Spinal cord (tissue), 10 donors: ENCODE measurements at places on chromosomes 5 and 9.

GRCh38 chr9:114774524-114774923, 31.3 kb downstream of the TNFSF15 start:
- no peak for DNase-seq

- DNase-seq = no peak
Observed at GRCh38 chr5:138128334-138128733, 10.9 kb downstream of the NME5 start.

DNA sequence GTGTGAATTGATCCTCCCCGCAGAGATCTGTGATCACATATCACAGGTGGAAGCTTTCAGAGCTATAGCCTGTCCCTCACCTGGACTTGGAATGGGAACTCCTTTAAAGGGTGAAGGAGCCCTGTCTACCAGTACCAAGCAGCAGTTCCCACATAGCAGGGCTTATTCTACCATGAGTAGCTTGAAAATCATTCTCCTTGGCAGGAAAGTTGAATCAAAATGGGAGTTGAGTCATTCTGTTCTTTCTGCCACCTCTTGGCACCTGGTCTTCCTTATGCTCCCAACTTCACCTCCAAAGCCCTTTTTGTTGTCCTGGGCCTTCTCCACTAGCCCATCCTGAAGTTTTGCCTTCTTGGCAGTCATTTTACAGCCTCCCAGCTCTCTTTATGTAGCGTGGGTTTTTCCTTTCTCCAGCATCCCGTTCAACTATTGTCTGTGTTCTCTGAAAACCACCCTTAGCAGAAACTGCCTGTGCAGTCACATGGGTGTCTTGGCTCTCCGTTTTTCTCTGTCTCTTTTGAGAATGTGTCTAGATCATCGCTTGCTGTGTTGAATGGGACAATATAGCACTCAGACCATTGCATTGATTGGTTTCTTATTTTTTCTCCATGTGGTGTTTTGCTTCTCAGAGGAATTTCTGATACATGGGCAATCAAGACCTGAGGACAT, 222.2 kb downstream of the AOPEP start:
- DNase-seq = no peak

DNA sequence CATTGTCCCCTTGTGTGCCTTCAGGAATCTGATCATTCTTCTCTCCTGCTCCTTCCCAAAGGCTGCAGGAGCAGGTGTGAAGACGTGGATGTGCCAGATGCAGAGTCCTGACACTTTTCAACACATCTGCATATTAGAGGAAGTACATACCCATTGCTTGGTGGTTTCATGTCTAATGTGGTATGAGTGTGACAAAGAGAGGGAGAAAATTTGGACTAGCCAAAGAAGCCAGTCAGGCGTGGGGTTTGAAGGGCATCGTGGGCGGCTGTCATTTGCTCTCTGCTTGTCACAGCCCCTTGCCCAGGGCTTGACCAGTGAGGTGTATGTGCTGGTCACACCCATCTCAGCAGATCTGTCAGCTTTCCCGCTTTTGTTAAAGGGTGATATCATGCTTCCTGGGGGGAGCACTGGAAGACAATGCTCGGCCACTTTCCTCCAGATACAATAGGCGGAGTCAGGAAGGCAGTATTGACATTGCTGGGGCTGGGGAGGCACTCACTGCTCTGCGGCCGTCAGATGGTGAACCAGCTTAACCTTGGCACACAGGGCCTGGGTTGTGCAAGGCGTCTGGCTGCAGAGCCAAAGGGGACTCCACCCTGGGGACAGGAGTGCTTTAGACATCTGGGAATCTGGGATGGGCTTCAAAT, 8.6 kb downstream of the TEK start:
- DNase-seq = no peak

GRCh38 chr9:77752554-77752953, 104.4 kb upstream of the GNA14 start:
- DNase-seq = no peak

GRCh38 chr9:19470981-19471650, 62.3 kb downstream of the ACER2 start:
- DNase-seq = no peak

DNA sequence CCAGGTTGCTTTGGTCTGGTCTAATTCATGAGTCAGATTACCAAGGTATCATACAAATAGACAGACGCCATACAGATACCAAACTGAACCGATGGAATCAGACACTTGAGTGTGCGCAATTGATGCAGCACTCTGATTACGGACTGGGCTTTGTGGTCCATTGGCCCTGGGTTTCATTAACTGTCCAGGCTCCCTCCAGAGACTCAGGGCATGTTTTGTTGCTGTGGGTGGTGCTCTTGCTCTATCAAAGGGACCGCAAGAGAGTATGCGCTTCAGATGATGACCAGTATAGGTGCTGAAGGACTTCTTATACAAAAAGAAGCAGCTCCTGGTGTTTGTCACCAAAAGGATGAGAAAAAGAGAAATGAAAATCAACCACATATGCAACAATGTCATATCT, 36.9 kb upstream of the ANKRD55 start:
- DNase-seq = peak; percentile 40

DNA sequence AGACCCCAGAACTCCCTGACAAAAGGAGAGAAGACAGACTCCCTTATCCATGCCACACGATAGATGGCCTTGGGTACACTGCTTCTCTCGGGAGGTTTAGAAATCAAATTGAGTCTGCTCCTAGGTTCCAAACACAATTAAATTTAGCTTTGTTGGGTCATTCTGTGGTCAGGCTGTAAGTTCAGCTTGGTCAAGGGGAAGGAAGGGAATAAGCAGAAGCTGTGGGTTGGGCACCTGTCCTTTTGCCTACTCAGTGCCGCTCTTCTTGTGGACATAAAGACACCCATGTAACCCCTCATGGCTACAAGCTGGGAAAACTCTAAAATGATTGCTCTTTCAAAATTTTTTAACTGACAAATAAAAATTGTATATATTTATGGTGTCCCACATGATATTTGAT, 19.1 kb upstream of the AK3 start:
- no peak for DNase-seq

DNA sequence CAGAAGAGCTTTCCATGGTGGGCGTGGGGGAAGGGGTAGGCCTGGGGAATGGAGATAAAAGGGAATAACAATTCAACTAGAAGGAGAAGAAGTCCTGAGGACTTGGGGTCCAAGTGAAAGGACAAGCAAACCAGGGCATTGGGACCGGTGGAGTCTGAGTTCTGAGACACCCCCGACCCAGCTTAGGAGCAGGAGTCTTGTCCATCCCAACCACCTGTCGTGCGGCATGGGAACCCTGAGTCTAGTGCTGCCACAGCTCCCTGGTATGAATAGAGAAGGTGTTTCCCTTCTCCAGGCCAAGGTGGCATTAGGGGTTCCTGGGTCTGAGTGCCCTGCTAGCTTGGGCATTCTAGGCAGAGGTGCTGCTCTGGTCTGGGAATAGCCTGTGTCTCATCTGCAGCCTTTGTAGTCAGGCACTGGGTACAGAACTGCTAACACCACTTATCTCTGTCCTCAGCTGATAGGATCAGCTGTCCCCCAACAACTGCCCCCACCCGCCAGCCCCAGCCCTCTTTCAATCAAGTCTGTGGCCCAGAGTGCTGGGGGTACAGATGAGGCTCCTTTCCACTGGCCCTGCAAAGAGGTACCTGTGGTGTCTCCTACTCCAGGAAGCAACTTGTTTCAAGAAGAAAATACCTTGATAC, 9.9 kb downstream of the HNRNPAB start:
- DNase-seq = no peak

DNA sequence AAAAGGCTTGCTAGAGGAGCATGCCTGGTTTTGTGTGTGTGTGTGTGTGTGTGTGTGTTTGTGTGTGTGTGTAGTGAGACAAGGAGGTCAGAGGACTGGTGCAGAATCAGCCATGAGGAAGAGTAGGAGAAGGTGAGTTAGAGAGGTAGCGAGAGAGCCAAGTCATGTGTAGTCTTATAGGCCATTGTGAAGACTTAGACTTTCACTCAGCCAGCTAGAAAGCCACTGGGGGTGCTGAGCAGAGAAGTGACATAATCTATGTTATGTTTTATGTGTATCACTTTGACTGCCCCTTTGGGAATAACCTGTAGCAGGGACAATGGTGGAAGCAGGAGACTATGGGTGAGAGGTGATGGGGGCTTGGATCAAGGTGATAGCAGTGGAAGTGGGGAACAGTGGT, 180.5 kb upstream of the CLINT1 start:
- DNase-seq = no peak

GRCh38 chr9:138010861-138011260, 133.3 kb downstream of the CACNA1B start:
- DNase-seq = no peak

- DNase-seq = no peak
Observed at GRCh38 chr5:124919076-124919475, 172.6 kb upstream of the ZNF608 start.

DNA sequence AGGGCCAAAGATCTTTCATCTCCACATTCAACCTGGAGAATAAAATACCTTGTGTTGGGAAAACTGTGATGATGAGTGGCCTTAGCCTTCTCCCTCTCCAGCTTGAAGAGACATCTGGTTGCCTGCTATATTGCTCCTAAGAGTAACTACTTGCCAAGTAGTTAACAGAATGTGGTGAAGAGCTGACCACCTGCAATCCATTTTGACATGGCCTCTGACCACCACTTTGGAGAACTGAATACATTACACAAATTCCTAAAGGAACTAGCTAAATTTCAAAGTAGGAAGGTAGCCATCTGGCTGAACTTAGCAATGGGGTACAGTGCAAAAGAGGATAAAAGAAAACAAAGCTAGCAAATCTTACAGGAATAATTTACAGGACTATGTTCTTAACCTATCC, 7.2 kb downstream of the TBCA start:
- DNase-seq = no peak

DNA sequence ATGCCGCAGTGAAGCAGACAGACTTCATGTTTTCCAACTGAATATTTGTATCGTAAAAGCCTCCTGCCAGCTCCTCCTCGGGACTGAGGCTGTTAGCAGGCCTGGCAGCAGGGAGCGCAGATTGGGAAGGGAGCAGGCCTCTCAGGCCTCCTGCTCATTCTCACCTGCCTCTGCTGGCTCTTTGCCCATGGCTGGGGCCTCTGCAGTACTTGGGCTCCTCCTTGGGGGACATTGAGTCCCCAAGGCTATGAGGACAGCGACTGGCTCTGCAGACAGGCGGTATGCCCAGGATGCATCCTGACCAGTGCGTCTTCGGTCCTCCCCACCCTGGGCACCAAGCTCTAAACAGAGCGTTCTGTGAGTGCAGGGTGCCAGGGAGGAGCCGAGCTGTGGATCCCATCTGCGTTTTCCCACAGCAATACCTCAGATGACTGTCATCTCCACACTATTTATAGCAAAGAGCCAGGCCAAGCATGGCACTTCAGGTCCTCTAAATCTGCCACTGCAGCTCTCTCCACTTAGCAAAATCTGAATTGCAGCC, 38.7 kb downstream of the TSTD2 start:
- DNase-seq = no peak

- DNase-seq = no peak
Observed at GRCh38 chr5:84411832-84412605, 27.3 kb upstream of the EDIL3 start.

- no peak for DNase-seq
Observed at GRCh38 chr5:178699681-178700253, 30.7 kb downstream of the ZNF354A start.

DNA sequence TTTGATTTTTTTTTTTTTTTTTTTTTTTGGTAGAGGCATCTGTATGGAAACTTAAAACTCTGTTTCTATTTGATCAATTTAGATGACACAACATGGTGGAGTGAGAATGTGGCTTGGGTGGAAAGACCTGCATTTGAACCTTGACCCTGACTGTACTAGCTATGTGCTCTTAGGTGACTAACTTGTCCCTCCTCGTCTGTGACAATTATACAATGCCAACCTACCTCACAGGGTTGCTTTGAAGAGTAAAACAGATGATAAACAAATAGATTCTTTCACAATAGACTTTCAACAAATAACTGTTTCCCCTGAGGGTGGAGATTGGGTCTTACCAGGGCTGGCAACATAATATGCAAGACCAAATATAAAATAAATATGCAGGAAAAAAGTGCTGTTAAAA, 109.3 kb downstream of the CRB2 start:
- no peak for DNase-seq

DNA sequence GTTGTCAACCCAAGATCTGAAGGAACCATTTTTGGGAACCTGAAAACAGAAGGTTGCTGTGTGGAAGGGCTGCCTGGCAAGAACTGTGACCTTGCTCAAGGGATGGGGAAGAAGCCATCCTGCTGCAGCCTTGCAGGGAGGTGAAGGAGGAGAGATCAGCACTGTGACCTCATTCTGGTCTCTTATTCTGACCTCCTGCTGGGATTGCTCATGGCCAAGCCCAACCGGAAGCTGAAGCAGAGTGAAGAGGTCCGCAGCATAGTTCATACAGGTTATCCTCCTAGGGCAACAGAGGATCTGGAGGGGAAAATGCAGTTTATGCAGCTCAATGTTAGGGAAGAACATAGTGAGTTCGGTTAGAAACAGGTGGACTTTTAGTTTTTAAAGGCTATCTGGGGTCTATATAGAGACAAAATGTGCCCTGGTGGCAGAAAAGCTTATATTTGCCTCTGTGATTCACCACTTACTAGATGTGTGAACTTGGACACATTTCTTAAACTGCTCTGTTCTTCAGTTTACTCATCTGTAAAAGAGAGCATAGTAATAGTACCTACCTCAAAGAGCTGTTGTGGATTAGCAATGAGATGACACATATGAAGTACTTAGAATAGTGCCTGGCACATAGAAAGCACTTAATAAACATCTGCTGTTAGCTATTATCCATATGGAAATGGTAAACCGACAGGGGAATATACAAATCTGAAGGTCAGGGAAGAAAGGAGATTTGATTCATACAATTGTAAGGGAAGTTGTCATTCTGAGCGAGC, 57.9 kb upstream of the BNC2 start:
- DNase-seq = no peak

DNA sequence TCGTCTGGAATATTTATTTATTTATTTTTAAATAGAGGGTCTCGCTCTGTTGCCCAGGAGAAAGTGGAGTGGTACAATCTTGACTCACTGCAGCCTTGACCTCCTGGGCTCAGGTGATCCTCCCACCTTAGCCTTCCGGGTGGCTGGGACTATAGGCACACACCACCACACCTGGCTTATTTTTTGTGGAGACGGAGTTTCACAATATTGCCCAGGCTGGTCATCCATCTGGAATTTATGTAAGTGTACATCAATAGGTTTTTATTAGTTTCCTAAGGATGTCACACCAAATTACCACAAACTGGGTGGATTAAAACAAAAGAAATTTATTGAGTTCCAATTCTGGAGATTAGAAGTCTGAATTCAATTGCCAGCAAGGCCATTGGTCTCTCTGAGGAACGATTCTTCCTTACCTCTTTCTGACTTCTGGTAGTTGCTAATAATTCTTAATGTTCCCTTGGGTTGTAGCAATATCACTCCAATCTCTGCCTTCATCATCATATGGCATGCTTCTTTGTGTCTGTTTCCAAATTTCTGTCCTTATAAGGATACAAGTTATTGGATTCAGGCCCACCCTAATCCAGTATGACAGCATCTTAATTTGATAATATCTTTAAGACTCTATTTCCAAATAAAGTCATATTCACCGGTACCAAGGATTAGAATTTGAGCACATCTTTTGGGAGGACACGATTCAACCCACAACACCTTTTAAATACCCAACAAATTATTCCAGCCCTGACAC, 16.3 kb upstream of the RAD23B start:
- no peak for DNase-seq

GRCh38 chr5:57532513-57533497, 50.2 kb upstream of the ACTBL2 start:
- no peak for DNase-seq

- no peak for DNase-seq
Observed at GRCh38 chr9:131008909-131009618, at the start of gene LAMC3. Gene LAMC3 (plus strand): TSS chr9:131009174. CDS start chr9:131009215, 41 bp downstream.
